ENCODE measurements at places on chromosomes 16 and 17.

DNA sequence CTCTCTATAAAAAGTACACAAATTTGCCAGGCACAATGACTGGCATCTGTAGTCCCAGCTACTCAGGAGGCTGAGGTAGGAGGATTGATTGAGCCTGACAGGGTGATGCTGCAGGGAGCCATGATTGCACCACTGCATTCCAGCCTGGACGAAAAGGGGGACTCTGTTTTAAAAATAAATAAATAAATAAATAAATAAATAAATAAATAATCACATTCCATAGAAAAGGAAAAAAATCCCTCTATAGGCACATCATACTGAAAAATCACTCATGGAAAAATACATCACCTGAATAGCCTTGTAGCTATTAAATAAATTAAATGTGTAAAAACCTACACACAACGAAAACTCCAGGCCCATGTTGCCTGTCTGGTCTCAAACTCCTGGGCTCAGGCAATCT is 56.4 kb downstream of the CPPED1 start:
- no peak for DNase-seq

DNA sequence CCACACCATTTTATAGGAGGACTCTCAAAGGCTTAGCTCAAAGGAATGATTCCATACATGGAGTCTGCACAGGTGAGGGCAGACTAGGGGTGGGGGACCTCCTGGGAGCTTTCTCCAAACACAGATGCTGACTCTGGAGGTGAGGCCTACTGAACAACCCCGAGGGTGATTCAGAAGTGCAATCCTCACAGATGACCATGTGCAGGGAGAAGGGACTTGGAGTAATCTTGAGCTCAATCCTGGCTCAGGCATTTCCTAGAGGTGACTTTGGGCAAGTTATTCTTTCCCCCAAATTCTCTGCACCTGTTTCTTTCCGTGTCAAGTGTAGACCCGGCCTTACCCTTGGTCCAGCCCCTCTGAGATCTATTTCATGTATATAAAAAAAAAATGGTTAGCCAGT is 401.5 kb downstream of the SLC39A11 start:
- DNase-seq, result no peak

GRCh38 chr17:53749178-53749577 is 73.5 kb upstream of the KIF2B start:
- DNase-seq, result no peak

DNA sequence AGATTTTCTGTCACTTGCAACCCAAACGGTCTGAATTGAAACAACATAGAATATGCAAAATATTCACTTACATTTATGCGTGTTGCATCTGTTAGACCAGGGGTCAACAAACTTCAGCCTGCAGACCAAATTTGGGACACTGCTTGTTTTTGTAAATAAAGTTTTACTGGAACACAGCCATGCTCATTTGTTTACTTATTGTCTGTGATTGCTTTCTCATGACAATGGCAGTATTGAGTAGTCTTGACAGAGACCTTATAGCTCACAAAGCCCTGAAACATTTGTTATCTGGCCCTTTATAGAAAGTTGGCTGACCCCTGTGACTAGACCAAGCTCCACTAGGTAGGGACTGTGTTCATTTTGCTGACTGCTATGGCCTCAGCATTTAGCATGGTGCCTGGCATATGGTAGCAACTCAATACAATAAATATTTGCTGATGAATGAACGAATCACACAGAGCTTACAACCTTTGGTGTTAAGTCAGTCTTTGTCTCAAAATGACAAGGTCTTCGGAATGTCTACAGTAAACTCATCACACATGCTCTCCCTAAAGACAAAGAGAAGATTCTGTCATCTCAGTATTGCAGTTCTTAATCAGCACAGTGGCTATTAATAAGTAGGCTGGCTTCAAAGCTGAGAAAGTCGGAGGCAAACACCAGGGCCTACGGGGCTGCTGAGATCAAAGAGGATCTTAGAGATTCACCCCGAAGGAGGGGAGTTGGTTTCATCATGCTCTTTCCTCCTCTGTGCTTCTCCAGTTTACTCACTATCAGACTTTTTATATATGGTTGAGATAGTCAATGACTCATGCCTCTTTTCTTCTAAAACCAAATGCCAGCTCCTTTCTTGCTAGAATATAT is 95.2 kb upstream of the AXIN2 start:
- no peak for DNase-seq

DNA sequence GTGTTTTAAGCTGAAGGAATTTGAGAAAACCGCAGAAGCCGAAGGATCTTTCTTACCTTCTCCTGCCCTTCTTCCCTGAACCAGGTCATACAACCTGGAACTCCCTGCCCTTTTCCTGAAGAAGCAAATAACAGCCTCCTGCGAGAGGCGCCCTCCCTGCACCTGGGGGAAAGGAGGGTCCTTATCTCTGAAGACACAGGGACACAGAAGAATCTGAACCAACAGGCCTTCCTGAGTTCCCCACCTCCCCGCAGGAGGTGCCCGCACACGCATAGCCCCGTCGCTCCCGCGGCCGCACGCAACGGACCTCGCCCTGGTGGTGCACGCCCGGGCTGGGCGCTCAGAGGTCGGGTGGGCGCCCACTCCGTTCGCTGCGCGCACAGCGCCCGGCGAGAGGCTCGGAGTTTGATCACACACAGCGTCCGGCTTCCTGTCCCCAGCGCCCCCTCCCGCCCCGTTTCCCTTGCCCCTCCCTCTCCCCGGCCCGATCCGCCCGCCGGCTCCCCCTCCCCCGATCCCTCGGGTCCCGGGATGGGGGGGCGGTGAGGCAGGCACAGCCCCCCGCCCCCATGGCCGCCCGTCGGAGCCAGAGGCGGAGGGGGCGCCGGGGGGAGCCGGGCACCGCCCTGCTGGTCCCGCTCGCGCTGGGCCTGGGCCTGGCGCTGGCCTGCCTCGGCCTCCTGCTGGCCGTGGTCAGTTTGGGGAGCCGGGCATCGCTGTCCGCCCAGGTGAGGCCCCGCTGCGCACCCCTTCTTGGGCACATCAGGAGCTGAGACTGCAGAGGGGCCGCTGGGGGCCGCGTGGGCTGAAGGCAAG is at the start of gene TNFSF12:
TSS of gene TNFSF12 (plus strand) at position 474 of the 816 bp plus-strand sequence. CDS start at position 570, 96 bp downstream.
- DNase-seq, result no peak

- DNase-seq, result no peak
Observed at GRCh38 chr17:65230040-65230439, 92.9 kb downstream of the RGS9 start.

DNA sequence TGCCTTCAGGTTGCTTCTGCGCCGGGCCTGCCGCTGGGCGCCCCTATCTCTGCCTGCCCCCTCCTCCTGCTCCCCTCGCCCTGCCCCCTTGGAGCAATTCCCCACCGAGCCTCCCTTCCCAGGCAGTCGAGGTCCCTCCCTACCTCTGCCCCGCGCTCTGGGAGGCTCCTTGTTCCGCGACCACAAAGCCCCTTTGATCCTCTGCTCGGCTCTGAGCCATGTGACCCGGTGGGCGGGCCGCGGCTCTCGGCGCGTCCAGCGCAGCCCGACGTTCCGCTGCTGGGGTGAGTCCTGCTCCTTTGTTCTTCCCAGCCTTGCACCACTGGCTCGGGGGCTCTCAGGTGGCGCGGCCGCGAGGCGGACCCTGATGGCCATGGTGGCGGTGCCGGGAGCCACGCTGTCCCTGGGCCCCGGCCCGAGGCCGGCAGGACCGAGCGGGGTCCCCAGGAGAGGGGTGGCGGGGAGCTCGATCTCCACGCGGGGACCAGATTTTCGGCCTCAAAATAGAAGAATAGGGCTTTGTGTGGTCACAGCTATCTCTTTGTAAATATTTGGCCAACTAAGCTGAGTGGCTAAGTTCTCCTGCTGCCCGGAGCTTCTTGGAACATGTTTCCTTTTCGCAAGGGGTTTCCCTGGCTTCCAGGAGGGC is 310.6 kb downstream of the SEC14L1 start:
- no peak for DNase-seq

DNA sequence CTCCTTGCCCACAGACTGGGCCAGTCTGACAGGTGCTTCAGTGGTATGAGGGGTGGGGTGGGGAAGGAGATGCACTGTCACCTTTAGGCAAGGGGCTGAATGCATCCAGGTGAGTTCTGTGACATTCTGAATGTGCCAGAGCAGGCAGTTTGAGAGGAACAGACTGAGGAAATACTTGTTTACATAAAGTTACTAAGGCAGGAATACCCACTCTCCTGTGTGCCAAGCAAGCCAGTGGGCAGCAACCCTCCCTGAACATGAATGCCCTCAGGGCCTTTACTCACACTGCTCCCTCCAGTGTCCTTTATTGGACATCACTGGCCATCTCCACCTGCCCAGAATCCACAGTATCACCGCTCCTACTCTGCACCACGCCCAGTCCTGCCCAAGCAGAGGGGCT is 33.1 kb upstream of the ULK2 start:
- DNase-seq, result no peak

GRCh38 chr16:649631-650030 is 466 bp downstream of the WDR90 start:
- no peak for DNase-seq

- no peak for DNase-seq
Observed at GRCh38 chr16:1089822-1090619, 6.0 kb downstream of the C1QTNF8 start.

DNA sequence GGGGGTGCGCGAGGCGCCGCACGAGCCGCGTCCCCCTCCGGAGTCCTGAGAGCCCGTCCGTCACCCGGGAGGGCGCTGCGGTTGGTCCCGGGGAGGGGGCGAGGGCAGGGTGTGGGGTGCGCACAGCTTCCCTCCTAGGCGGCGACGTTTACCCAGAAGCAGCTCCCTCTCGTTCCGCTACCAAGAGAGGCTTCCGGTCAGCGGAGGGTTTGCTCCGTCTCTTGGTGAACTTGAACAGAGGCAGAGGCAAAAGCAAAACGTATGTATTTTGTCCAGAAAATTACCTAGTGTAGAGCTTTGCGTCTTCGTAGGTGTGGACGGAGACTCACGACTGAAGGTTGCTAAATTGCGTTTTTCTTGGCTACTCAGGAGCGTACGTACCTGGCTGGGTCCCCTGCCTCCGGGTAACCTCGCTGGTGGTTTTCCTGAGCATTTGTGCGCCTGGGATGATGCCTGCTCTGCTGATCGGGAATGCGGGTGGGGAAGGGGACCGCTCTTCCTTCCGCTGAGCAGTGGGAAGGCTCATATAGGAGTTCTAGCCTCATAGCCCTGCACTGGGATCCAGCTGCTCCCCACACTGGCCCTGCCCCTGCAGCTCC is 833 bp downstream of the WSCD1 start:
- no peak for DNase-seq

DNA sequence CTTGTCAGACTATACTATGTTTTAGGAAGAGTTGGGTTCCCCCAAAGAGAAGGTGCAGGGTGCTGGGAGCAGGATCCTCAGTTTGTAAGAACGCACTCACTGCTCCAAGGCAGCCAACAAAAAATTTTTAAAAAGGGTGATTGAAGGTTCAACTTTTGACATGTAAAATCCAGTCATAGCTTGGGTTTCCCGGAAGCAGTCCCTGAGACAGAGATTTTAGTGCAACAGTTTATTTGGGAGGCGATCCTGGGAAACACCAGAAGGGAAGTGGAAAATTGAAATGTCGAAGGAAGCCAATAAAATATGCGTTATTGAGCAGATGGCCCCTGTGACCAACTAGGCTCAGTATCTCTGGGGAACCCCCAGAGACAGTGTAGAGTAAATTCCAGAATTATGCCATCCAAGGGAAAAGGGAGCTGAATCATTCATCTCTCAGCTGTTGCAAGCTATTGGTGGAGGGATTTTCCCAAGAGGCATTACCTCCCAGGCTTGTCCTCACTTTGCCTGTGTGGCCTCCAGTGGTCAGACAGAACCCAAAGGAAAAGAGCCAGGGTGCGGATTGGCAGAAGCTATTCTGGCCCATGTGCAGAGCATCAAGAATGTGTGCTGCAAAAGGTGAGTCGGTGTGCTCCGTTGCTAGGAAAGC is 72.9 kb downstream of the HS3ST3B1 start:
- no peak for DNase-seq

GRCh38 chr16:88453611-88454522 is 787 bp downstream of the ZFPM1 start:
- DNase-seq, result no peak

DNA sequence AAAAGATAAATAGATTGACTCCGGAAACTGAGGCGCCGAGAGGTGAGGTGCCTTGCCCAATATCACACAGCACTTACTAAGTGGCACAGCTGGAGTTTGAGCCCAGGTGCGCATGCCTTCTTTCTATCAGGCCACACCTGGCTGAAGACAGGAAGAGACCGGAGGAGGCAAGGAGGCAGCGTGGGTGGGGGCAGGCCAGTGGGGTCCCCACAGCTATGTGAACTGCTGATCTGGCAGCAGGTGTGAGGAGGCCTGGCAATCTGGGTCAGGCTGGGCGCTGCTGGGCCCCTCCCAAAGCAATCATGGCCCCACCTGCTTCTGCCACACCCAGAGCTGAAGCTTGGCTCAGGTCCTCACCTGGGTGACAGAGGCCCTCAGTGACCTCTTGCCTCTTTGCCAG is 1.9 kb upstream of the GDPD3 start:
- DNase-seq, result no peak

DNA sequence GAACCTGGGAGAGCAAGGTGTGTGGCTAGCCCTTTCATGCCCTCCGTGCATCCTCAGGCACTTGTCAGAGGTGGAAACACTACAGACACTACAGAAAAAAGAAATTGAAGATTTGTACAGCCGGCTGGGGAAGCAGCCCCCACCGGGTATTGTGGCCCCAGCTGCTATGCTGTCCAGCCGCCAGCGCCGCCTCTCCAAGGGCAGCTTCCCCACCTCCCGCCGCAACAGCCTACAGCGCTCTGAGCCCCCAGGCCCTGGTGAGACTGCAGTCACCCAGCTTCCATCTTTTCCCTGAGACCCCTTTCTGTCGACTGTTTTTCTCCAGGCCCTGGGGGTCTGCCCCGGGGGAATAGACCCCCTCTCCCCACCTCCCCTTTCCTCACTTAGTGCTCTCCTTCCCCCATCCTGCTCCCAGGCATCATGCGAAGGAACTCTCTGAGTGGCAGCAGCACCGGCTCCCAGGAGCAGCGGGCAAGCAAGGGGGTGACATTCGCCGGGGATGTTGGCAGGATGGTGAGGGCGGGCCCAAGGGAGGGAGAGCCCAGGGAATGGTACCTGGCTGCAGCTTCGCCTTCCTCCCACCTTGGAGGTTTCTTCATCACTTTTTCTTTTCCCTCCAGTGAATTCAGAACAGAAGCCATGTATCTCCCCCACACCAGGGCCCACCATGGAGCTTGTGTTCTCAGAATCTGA is 2.3 kb downstream of the COA3 start:
- no peak for DNase-seq

All from cortex of kidney (tissue), 1 donor.